ENCODE measurements at places on chromosomes 4 and X.

DNA sequence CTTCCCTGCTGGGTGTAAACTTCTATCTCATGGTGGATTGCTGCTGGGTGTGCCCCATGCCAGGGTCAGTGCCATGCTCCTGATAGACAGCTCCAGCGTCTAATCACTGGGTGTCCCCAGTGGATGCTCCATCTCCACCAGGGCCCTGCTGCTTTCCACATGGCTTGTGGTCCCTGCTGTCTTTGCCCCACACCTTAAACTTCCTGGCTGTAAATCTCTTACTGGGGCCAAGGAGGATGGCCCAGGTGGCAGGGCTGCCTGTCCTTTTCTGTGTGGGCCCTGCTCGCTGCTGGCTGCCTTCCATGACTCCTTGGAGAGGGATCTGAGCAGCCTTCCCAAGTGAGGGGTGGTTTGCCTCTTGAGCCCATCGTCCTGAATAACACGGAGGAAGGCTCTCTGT is 51.8 kb downstream of the RGS12 start:
- no peak for DNase-seq

- DNase-seq, result peak; percentile 2
Measured at GRCh38 chr4:157075811-157076577, at the start of gene GLRB. GLRB (plus strand) TSS chr4:157076150; CDS start chr4:157078025, 1,875 bp downstream.

DNA sequence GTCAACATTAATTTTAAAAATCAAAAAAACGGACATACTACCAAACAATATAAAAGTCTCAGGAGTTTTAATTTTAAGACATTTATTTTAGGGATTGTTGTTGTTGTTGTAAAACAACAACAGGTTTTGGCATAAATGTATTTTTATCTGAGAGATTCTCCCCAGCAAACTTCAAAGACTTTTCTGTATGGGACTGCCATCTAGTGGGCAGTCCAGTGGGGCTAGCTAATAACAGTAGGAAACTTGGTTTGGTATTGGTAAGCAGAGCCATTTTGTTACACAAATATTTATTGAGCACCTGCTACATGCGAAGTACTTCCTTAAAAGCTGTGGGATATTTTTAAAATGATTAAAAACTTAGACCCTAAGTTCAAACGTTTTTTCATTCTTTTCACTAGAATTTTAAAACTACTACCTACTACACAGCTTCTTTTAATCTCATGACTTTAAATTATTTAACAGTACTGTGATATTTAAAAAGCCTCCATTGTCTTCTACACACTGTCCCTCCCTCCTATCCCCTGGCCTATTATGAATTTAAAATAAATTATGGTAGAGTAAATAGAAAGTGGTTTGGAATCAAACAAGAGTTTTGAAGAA is 1028.4 kb upstream of the INTU start:
- peak; percentile 38 for DNase-seq

GRCh38 chrX:3520982-3521381 is 174.5 kb upstream of the MXRA5 start:
- DNase-seq, result peak; percentile 25

DNA sequence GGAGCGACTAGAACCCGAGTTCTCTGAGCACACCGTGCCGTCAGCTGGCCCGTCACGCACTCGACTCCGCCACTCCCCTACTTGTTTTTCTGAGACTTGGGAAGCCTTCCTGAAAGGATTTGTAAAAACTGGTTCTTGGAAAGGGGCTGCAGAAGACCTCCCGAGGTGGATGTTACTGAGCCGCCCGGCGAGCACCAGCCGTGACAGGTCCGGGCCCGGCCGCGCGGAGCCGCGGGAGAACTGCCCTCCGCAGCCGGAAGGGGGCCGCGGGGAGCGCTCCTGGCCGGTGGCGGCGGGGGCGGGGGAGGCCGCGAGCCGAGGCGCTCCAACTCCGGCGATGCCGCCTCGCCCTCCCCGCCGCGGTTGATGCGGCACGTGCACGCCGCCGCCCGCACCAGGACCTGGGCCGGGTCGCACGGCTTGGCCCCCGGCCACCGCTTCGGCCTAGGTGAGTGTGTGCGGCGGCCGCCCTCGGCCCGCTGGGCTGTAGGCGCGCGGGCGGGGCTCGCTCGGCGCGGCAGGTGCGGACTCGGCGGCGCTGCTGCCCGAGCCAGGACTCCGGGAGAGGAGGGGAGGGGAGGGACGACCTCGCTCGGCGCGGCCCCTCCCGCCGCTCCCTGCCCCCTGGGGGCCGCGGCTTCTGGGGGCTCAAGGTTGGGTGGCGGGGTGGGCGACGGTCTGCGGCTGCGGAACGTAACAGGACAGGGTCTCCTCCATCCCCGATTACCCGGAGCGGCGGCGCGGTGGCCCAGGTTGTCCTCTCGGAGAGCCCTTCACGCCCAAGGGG is 1.7 kb downstream of the SPRY1 start:
- no peak for DNase-seq

DNA sequence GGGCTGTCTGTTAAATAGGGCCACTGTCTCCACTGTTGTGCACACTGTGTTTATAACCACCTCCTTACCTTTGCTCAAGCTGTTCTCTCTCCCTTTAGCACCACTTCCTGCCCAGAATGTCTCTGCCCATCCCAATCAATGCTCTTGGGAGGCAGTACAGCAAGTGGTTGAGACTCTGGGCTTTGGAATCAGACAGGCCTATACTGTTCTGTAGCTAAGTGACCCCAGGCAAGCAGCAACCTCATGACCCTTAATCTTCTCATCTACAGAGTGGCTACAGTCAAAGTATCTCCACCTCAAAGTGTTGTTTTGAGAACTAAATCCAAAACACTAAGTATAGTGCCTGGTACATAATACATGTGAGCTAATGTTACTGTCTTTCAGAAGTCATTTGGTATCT is 3.8 kb upstream of the TXK start:
- no peak for DNase-seq

- DNase-seq, result no peak
Measured at GRCh38 chr4:120824946-120825345, 97.6 kb downstream of the PRDM5 start.

DNA sequence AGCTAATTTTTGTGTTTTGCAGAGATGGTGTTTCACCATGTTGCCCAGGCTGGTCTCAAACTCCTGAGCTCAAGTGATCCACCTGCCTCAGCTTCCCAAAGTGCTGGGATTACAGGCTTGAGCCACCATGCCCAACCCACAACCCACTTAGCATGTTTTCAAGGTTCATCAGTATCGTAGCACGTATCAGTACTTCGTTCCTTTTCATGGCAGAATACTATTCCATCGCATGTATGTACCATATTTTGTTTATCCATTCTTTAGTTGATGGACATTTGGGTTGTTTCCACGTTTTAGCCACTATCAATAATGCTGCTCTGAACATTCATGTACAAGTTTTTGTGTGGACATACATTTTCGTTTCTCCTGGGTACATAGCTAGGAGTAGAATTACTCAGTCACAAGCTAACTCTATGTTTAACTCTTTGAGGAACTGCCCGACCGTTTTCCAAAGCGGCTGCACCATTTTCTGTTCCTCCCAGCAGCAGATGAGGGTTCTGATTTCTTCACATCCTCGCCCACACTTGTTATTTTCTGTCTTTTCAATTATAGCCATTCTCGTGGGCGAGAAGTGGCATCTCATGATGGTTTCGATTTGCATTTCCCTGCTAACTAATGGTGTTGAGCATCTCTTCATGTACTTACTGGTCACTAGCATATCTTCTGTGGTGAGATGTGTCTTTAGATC is 32.5 kb downstream of the MAN2B2 start:
- no peak for DNase-seq

GRCh38 chrX:149504226-149504914 is 736 bp downstream of the IDS start:
- peak; percentile 47 for DNase-seq

DNA sequence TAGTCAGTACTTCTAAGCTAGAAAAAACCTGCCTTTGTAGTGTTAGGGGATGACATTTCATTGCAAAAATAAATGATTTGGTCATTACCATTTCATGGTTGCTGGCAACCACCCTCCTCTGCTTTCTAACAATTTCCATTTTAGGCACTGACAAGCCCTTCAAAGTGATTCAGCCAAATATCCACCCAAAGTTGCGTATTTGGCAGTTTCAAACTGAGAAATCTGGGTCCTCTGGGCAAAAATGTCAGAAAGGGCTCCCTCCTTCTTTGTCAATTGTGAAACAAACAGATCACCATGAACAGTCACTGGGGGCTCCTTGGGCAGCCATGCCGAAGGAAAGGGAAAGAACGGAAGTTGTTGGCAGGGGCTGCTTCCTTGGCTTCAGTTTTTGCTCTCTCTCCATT is 33.0 kb downstream of the PLAC1 start:
- no peak for DNase-seq

DNA sequence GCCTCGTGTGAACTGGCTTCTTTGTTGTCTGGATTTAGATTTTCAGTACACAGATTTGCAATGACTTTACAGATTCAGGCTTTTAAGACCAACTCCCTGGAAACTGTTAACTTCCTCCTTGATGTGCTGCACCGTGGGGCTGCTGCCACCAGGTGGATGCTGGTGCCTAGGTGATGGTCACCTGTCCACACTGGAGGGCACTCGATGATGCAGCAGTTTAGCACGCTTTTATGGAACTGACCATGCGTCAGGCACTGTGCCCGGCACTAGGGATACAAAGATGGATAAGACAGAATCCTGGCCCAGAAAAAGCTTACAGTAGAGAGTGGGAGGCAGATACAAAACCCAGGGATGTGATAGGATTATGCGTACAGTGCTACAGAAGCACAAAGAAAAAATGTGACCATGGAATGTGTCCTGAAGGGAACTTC is 180.7 kb downstream of the CEP135 start:
- peak; percentile 28 for DNase-seq

DNA sequence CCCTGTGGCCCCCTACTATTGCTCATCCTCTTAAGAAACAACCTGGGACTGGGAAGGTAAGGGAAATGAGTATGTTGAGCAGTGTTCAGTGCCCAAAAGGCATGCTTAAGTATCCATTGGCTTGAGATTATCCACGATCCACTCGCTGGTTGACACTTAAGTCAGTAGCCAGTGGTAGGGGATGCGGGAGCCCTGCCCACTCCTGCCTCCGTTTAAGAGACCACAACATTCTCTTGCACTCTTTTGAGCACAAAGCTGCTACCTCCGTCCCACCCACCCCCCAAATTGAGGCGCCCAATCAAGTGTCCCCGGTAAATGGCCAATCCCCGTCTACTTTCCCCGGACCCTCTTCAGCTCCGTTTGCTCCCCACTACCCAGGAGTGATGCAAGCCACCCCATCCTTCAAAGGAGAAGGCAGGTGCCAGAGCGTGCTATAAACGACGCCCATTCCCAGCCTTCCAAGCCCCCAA is 25.0 kb downstream of the UTP14A start:
- no peak for DNase-seq

DNA sequence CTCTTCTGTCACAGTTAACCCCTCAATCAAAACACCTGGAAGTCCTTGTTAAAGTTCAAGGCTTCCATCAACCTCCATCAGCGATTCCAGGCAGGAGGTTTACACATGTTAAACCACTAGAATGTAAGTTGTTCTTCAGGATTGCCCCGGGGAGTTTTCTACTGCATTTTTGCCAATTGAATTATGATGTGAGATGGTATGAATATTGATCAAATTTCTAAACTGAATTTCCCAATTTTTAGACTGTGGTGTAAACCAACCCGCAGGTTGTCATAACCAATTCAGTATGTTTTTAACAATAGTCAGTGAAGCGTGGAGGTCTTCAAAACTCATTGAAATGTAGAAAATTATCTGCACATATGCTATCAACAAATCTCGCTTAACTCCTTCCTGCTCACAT is 21.2 kb upstream of the TENM3 start:
- no peak for DNase-seq

- DNase-seq, result no peak
Measured at GRCh38 chr4:104475652-104476051, 19.0 kb downstream of the CXXC4 start.

DNA sequence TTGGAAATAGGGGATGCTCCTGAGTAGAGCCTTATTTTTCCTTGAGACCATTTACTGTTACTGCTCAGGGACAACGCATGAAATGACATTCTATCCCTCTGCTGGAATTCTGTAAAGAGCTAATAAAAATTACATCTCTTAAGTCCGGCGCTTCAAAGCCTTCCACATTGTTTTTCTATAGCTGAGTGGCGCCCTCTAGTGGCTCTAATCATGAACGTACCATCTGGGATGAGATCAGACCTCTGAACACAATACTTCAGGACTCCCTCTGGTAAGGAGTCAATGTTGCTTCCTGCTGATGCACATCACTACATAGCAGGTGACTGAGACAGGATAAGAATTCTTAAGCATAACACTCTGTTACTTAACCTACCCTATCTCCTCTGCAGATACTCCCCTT is 6.0 kb downstream of the HMGN5 start:
- DNase-seq, result peak; percentile 41

DNA sequence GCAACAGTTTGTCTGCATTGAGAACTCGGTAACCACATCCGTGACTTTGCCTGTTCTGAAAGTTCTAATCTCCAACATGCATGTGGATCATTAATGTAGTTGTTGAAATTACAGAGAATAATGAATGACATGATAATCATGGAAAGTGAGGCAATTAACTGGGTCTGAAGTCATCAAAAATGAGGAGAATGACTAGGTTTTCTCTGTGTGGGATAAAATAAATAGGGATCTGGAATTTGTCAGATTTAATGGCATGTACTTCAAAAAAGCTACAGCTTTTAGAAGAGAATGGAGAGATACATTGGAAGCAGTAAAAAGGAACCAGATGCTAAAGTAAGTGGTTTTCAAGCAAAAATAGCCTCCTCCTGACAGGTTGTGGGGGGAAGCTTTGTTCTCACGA is 59.3 kb downstream of the AFM start:
- no peak for DNase-seq

DNA sequence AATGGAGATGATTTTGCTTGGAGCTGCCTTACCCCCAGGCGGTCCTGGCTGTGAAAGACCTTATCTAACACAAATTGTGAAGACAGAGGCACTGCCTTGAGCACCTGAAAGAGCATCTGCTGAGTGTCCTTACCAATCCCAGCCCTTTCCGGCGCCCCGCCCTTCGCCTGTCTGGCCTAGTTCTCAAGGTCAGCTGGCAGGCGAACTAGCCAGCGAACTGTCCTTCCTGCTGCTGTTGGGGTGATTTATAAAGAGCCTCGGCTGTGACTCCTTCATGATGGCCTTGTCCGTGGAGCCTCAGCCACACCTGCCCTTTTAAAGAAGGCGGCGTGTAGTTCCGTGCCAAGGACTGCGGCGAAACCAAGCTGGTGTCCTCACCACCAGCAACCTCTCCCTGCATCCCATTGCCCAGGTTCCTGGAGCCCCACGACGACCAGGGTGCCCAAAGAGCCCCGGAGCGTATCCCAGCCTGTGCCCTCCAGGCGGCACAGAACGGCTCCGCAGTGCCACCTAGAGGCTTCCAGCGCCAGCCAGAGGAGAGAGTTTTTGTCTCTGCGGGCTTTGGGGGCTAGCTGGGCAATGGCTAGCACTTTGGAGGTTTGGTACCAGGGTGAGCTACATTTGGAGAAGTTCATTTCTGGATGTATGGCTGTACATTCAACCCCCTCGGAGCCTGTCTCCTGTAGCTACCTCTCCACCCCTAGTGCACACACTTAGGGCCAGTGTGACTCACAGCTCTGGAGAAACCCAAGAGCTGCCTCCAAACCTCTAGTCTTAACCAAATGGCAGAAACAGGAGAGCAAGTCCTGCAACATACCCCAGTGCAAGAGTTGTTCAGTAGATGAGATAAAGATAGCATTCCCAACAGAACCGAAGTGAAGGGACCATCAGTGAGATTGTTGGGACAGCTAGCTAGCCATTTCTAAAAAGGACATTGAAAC is 36.8 kb upstream of the VMA21 start:
- no peak for DNase-seq

Measured in H4 (cell line).